ENCODE measurements at places on chromosomes 16 and 17.

- no peak for DNase-seq
These were observed 36.8 kb downstream of the MSI2 start for GRCh38 chr17:57293077-57293476.

- DNase-seq: no peak
These were observed 579 bp upstream of the KRTAP9-6 start for GRCh38 chr17:41264599-41264998.

GRCh38 chr16:88772871-88773811 lies 11.9 kb downstream of the PIEZO1 start:
- no peak for DNase-seq

GRCh38 chr17:78771758-78772382 lies 10.2 kb downstream of the CYTH1 start:
- no peak for DNase-seq

DNA sequence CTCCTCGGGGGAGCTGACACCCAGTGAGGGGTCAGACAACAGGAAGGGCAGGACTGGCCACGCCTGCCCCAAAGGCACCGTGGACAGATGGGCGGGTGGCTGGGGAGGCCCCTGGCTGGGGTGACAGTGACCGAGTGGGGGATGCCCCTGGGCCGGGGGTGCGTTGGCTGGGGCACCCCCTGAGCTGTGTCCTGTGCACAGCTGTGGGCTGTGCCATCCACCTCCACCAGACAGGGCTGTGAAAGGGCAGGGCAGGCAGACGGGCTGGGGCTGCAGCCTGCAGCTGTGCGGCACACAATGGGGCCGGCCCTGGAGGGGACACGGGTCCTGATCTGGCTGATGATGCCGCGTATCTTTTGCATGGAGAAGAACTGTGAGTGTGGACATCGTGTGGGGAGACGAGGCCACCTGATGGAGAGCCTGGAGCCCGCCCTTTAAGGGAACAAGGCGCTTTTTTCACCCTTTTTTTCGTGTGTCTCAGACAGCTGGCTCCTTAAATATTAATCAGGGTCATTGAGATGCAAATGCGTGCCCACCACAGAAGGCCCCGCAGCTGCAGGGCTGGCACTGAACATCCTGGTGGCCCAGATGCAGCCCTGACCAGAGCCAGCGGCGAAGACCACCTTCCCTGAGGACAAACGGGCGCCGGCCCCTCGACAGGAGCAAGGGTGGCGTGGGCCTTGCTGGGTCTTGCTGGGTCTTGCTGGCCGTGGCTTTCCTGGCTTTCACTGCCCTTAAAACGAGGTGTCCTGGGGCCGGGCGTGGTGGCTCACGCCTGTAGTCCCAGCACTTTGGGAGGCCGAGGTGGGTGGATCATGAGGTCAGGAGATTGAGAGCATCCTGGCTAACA lies 42.4 kb upstream of the GNG13 start:
- DNase-seq: no peak

DNA sequence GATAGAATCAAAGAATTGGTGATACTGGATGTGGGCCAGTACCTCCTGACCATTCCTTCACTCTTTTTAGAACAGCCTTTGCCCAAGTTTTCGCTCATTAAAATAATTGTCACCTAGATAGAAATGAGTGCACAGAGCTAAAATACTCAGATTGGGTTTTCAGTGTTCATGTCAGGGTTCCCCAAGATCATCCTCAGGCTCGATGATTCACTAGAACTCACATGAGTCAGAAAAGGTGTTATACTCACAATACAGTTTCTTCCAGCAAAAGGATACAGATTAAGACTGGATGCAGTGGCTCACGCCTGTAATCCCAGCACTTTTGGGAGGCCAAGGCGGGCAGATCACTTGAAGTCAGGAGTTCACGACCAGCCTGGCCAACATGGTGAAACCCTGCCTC lies 19.9 kb downstream of the ERCC4 start:
- DNase-seq: no peak

- no peak for DNase-seq
These were observed 4.4 kb downstream of the CDK5RAP3 start for GRCh38 chr17:47975189-47975822.

- no peak for DNase-seq
These were observed 12.1 kb downstream of the CUEDC1 start for GRCh38 chr17:57943140-57943539.

DNA sequence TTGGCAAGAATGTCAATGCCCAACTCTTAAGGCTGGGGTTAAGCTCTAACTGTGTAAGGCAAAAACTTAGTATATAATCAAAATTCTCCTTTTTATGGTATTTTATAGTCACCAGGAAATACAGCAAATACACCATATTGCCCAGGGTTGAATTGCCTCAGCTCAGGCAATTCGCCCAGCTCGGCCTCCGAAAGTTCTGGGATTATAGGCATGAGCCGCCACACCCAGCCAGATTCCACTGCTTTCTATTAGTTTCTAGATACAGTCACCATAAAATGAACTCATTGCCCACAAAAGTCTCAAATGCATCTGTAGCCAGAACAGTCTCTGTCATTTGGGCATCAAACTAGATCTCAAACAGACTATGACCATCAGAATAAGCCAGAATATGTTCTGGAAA lies 238.7 kb upstream of the TOX3 start:
- DNase-seq: no peak

DNA sequence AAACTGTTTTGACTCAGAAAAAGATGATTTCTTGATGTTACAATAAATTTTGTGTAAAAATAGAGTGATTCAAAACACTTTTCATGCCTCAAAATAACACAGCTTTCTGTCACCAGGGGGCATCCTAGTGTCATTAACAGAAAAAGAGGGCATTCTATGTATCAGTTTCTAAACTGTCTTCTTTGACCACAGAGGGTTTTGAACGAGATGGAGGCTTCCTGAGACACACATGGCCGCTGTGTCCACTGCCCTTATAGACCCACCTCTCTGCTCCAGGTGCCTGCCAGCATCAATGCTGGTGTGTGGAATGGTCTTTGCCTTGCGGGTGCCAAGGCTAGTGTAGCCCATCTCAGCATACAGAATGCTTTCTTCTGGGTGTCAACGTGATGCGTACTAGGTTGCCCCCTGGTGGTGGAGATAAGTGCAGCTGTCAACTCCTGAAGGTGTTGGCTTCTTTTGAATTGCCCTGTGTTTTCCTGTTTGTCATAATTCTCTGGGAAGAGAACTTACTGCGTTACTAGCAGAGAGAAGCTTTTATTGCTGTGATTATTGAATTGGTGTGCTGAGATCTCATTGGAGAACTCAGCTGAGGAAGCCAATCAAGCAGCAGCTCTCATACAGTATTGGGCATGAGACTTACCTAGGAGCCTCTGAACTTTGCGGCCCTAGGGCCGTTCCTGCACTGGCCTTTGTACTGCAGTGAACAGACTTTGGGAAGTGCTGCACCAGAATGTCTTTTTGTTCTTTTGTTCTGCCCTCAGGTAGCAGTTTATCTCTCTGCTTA lies 38.6 kb downstream of the USP10 start:
- no peak for DNase-seq

DNA sequence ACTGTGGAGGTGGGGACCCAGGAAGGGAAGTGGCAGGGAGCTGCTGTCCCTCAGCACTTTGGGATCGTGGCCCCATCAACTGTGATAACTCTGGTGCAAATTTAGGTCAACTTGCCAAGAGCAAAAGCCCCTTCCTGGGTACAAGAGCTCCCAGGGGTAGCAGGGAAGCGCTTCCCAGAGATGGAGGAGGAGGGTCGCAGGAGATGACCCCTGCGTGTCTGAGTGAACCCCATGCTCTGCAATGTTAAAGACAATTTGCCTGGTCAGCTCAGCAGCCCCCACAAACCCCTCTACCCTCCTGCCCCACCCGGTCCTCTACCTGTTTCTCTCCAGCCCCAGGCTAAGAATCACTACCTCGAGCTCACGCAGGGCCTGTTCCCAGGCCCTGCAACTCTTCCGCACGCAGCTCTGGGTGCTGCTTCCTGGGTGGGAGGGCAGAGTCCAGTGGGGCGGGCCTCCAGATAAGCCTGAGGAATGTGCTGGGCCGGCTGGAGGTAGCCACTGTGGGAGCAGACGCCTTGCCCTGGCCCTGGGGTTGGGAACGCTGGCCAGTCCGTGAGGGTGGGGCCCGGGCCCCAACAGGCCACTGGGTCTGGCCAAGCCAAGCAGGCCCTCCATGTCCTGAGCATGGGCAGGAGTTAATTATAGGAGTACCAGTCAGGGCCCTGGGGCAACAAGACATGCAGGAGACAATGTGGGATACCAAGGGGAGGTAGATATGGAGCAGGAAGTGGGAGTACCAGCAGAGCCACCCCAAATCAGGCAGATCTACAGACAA lies 6.1 kb downstream of the DOK4 start:
- no peak for DNase-seq

- no peak for DNase-seq
These were observed 930 bp downstream of the SPNS2 start for GRCh38 chr17:4499431-4500190.

DNA sequence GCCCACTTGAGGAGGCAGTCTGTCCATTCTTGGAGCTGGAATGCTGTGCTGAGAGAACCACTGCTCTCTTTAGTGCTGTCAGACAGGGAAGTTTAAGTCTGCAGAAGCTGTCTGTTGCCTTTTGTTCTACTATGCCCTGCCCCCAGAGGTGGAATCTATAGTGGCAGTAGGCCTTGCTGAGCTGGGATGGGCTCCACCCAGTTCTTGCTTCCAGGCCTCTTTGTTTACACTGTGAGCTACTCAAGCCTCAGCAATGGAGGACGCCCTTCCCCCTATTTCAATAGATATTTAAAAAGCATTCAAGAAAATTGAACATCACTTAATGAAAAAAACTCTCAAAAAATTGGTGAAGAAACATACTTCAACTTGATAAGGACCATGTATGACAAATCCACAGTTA lies 313.5 kb downstream of the PHKB start:
- DNase-seq: no peak

GRCh38 chr16:35308674-35309073 lies 1849.3 kb downstream of the TP53TG3F start:
- DNase-seq: no peak

DNA sequence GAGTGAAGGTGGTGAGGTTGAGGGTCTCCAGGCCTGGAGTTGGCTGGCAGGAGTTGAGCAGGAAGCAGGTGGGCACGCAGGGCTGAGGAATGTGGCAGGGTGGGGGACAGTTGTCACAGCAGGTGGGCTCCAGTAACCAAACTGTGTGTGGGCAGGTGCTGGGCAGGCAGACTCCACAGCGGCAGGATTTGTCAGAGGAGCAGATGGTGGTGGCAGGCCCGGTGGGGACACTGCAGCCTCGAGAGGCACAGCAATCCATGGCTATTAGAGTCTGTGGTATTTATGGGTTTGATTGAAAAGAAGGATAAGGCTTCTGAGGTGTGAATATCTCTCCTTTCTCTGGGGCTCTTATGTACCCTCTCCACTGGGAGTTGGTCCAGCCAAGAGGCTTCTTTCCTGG lies at the start of gene KRTAP3-3:
Gene KRTAP3-3, minus strand, starts transcription at position 326 of the 400 bp plus-strand sequence. Its CDS starts 67 bp downstream, at position 259.
- no peak for DNase-seq

DNA sequence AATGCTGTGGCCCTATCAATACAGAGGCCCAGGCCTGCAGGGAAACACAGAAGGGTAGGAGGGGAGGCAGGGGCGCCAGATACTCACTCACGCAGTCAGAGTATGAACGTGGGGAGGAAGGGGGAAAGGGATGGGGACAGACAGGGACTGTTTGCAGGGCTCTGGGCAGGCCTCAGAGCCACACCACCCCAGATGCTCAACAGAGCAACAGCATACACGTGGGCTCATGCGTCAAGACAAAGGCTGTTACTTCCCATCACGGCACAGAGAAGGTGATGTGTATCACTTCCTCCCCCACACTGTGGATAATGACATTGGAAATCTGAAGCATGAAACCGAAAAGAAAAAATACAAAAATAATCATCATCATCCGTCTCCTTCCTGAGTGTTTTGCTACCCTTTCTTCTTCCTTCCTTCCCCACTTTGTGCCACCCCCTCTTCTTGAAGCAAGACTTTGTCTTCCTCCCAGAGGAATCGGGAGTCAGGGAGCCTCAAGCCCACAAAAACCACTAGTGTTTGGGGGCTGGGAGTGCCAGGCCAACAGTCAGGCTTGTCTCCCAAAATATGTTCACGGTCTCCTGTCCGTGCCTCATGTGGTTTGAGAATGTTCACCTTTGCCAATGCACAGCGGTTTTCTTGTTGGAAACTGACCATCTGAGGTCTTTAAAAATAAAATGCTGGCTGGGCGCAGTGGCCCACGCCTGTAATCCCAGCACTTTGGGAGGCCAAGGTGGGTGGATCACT lies 20.1 kb downstream of the SLC39A11 start:
- no peak for DNase-seq

- DNase-seq: no peak
These were observed 1.1 kb downstream of the KANSL1 start for GRCh38 chr17:46192189-46192438.

DNA sequence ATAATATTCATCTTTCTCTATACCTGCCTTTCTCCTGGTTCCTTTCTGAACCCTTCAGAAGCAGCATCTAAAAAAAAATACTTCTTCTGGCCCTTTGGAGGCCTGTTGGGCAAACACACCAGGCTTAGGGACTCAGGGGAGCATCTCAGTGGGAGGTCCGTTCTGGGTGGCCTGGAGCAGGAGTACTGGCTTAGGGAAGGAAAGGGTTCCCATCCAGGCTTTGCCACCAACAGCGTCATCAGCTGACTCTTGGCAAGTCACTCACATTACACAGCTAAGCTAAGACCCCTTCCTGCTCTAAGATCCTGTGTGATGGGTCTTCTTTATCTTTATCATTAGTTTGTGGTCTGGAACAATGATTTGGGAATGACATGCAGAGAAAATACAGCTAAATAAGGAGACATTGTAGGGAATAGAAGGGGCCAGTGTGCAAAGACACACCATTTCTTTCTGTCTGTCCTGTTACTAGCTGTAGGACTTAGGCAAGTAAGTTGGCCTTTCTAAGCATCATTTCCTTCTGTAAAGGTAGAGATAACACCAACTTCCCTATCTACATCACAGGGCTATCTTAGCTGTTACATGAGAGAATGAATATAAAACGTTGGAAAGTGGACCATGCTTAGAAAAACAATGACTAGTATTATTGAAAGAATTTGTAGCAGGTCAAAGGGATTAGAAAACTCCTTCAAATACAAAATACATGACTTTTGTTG lies 9.9 kb downstream of the PCTP start:
- no peak for DNase-seq

- DNase-seq: no peak
These were observed 37.7 kb downstream of the TMEM114 start for GRCh38 chr16:8552487-8553221.

- no peak for DNase-seq
These were observed 19.1 kb upstream of the PHKG2 start for GRCh38 chr16:30728899-30729672.

GRCh38 chr17:82849076-82849945 lies 9.5 kb upstream of the ZNF750 start:
- DNase-seq: no peak

GRCh38 chr17:32159586-32160438 lies 17.5 kb downstream of the RHOT1 start:
- DNase-seq: no peak

DNA sequence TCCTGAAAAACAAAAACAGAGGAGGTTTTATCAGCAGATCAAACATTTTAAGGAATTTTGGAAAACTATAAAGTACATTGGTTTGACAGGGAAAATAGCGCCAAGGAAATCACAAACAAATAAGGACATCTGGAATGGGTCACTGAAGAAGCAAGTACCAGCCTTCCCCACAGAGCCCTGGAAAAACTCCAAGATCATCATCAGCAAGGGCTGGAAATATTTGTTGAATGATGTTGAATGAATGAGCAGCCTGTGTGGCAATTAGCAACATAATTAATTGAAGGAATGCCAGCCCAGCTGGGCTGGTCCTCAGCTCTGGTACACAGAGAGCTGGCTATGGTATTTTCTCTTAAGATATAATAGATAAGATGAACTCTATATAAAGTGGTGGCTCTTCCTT lies 290.4 kb downstream of the HS3ST3A1 start:
- DNase-seq: no peak
